ENCODE measurements at places on chromosomes 7 and 10.
A peak's percentile ranks its signal among the peaks of the same experiment; 100 is the strongest.

GRCh38 chr7:66237906-66238772 lies 33.0 kb downstream of the TPST1 start:
- DNase-seq = peak; percentile 43

GRCh38 chr10:7388602-7389001 lies 22.2 kb downstream of the SFMBT2 start:
- no peak for DNase-seq

DNA sequence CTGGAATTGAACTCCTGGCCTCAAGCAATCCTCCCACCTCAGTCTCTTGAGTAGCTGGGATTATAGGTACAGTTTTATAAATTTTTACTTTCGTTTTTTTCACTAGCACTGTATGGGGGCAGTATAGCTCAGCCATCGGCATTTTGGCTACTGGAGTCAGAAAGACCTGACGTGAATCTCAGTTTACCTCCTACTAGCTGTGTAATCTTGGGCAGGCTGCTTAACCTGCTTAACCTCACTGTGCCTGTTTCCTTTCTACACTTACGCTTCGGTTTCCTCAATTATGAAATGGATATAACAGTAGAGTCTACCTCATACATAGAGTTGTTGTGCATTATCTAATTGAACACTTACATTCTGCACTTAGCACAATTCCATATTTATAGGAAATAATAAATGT lies 16.7 kb downstream of the STN1 start:
- no peak for DNase-seq

GRCh38 chr10:72692994-72693781 lies 1.2 kb downstream of the MCU start:
- DNase-seq = peak; percentile 16

GRCh38 chr7:32890010-32890792 lies 1.4 kb downstream of the KBTBD2 start:
- peak; percentile 80 for DNase-seq

- no peak for DNase-seq
These were observed 55.5 kb upstream of the ADGRA1 start for GRCh38 chr10:133032231-133032630.

GRCh38 chr7:10888861-10889260 lies 84.8 kb upstream of the PHF14 start:
- DNase-seq = no peak

GRCh38 chr7:41674505-41675023 lies 28.3 kb downstream of the INHBA start:
- DNase-seq = no peak

DNA sequence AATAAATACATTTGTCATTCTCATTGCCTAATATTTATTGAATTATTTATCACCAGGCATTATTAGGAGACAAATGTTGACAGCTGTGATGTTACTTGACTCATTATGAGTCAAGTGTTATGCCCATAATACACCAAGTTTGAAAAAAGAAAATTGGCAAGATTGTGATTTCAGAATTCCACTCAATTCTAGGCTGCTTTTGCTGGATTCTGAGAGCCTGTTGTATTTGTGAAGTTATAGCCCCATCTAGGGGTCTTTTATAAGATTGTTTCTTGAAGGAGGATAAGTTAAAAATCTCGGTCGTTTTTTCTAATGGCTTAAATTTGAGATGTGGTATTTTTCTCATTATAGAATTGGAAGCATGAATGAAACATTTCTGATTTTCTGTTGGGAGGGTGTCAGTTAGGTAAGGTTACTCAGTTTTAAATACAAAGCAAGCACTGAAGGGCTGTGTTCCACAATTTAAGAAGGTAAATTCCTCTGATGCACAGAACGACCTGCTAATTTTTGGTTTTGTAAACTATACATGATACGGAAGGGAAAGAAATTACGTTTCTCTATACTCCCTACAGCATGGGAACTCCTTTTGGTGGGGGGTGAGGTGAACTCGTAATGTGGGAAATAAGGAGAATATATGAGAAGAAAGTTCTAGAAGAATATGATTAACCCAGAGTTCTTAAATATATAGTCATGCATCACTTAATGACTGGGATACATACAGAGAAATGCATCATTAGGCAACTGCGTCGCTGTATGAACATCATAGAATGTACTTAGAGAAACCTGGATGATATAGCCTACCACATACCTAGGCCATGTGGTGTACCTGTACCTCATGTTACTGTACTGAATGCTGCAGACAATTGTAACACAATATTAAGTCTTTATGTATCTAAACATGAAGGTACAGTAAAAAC lies 2.6 kb downstream of the STK31 start:
- DNase-seq = peak; percentile 71

DNA sequence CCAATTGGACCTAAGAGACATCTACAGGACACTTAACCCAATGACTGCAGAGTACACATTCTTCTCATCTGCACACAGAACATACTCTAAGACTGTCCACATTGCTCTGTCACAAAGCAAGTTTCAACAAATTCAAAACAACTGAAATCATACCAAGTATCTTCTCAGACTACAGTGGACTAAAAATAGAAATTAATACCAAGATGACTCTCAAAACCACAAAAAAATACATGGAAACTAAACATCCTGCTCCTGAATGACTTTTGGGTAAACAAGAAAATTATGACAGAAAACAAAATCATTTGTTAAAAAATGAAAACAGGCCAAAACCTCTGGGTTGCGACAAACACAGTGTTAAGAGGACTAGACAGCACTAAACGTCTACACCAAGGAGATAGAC lies 24.5 kb downstream of the SNX13 start:
- DNase-seq = peak; percentile 20

DNA sequence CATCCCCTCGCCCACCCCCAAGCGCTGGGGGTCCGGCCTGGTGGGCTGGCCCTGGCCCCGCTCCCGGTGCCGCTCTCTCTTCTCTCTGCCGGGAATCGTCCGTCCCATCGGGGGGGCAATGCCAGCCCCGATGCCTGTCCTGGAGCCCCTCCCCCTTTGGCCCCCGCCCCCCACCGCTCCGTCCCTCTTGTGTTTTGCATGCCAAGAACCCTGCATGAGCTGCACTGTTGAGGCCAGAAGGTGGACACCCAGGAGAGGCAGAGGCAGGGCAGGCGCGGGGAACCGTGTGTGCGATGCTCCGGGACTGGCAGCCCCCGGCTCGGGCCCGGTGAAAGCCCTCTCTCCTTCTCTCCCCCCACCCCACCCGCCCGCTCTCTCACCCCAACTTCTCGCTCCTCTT lies 22.1 kb upstream of the HSPB1 start:
- no peak for DNase-seq

- DNase-seq = no peak
These were observed 16.3 kb upstream of the GLI3 start for GRCh38 chr7:42253316-42253715.

- peak; percentile 40 for DNase-seq
These were observed 3.7 kb upstream of the ZNF800 start for GRCh38 chr7:127396184-127396583.

DNA sequence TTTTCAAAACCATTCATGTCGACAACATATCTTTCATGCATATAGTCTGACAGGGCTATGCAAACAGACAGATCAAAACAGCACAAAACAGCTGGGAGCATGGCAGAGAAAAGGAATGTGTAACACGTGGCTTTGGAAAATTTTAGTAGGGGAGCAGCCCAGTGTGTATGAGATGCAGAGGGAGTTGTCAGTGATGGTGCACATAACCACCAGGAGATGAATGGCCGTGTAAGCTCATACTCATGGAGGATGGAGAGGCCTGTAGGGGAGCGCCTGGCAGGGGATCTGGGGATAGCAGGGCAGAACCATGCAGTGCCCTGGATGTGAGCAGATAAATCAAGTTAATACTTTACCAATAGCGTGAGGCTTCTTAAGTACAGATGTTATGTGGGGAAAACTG lies 45.7 kb downstream of the RHOBTB1 start:
- peak; percentile 31 for DNase-seq

GRCh38 chr7:1758028-1758858 lies 88.2 kb downstream of the ELFN1 start:
- DNase-seq = peak; percentile 4

DNA sequence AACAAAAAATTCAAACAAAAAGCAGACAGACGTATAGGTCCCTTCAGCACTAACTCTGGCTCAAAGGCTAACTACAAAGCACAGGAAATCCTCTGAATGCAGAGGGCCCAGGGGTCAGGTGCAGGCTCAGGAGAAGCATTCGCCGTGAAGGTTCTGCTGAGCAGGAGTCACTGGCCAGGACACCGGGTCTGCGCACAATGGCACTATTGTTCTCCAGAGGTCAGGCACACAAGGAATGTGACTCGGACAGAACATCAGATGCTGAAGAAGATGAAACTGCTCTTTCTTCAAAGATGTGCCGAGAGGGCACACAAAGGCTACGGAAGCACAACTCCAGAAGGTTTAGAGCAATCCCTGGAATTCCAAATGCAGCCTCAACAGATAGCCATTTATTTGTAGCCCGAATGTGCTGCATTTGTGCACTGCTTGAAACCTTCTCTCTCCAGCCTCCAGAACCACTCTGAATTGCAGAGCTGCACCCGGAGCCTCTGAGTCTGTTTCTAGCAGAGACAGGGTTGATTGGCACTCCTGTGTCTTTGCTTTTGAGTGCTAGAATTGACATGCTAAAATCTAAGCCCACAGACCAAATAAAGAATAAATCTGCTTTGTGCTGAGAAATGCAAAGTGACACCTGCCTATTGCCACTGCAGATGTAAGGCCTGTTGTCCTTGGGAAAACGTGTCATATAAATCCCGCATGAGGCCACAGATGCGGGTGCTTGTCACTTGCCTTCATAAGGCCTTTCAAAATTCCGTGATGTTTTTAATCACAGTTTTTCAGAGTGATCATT lies 85.4 kb upstream of the AFAP1L2 start:
- DNase-seq = no peak

DNA sequence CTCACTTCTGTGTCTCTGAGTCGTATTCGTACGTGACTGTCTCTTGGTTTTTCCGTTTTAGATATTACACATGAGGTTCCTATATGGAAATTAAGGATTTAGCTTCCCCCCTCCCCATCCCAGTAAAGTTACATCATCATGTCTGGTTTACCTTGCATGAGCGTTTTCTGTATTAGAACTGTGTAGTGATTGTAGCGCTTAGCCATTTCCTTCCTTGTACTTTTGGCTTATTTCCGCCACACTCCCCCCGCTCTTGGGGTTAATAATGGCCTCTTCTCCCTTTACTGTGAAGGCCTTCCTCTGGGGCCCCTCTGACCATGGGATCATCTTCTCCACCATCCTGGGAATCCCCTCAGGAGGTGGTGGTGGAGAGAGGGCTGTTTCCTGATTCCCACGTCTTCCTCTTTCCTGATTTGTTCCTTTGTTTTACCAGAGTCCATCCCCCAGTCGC lies 27.2 kb upstream of the AP5Z1 start:
- DNase-seq = no peak

DNA sequence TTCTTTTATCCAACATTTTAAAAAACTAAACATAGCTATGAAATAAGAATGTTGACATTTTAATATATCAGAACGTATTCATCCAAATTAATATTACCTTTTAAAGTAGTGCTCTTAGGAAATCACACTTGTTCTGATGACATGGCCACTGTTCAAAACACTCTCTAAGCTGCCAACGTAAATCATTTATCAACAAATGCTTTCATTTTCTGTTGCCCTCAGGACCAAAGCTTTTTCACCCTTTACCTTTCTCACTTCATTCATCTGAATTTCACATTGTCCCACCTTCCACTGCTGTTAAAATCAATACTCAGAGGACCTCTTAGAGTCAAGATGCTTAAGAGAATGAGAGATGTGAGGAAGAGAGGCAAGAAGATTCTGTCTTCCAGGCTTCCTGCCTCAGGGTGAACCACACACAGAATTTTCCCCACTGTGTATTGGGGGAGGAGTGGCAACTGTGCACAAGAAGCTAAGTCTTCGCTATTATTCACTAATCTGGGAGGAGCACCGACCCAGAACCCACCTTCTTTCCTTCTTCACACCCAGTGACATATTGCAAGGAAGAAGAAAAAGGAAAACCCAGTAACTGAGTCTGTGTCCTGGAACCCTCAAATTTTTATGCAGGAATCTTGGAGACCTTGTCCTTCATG lies 21.0 kb downstream of the HIBADH start:
- DNase-seq = no peak

GRCh38 chr7:33937871-33938270 lies 32.5 kb downstream of the BMPER start:
- DNase-seq = no peak

GRCh38 chr10:103278862-103279298 lies 1.9 kb downstream of the INA start:
- peak; percentile 52 for DNase-seq

DNA sequence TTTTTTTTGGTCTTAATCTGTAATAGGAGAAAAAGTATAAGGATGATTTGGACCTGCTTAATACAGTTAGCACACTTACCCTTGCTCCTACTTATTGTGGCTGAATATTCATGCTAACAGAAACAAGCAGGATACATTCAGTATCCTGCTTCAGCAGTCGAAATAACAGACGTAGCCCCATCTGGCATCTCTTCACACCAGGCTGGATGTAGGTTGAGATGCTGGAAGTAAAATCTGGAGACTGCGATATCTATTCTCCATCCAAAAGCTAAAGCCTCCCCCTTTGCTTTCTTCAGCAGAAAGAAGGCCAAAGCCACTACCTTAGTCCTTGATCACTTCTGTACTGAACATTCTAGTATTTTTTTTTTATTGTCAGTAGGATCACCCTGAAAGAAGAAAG lies 537.4 kb downstream of the AUTS2 start:
- DNase-seq = no peak

- DNase-seq = no peak
These were observed 6.9 kb upstream of the HILPDA start for GRCh38 chr7:128448751-128449302.

DNA sequence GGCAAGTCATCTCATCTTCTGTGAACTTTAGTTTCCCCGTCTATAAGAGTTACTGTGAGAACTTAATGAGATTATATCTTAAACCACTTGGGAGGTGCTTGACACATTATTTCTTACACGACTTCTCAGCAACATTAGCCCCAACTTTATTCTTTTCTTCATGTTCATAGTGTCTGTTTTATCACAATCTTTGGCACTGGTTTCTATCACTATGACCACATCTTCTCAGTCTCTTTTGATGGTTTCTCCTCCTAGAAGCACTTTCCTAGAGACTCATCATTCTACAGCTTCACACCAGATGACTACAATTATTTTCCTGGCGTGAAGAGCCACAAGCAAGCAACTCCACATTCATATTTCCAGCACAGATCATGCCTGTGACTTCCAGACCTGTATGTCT lies 26.5 kb upstream of the BET1 start:
- DNase-seq = no peak

- DNase-seq = peak; percentile 77
These were observed 44.3 kb upstream of the PRKAR1B start for GRCh38 chr7:771234-772004.

DNA sequence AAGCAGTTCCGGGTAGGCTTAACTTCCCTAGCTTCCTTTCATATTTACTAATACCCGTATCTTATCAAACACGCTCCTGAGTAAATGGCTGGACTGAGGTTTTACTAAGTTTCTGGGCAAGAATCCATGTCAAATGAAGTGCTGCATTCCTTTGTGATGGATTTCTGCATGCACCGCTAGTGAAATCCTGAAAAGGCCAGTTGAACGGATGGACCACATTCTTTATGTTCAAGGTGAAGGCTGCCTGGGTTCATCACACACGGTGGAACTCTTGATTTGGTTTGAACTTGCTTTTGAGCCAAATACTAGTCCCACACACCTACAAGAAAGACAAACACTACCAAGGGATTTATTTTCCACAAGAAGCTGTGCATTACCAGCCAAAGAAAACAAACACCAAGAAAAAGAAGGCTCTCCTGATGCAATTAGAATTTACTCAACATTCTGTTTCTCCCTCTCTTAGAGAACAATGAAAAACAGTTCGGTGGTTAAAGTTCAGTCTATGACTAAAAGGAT lies 255.0 kb upstream of the SEMA3C start:
- DNase-seq = peak; percentile 91

GRCh38 chr7:101923602-101923985 lies 106.2 kb downstream of the CUX1 start:
- DNase-seq = no peak

- DNase-seq = no peak
These were observed 24.4 kb downstream of the BAG3 start for GRCh38 chr10:119675483-119676170.

Data from amniotic epithelial cell (primary cell).